Ovary (tissue), 10 donors: ENCODE measurements at places on chromosomes 11 and 22. TPM values are rescaled to one million over a fixed set of nuclear protein-coding genes. Genes with fewer than 3 reads are reported as not detected.
A peak's percentile ranks its signal among the peaks of the same experiment; 100 is the strongest.

- H3K36me3 ChIP-seq: no peaks in the 10 kb centered on the region
- H3K27ac ChIP-seq: no peak overlapping the region
- H3K27me3 ChIP-seq: no peaks in the 10 kb centered on the region
- DNase-seq: no peak
Measured at GRCh38 chr11:127074151-127074761, 73.7 kb upstream of the KIRREL3 start.

- H3K36me3 ChIP-seq: no peaks in the 10 kb centered on the region
- no peaks in the 10 kb centered on the region for H3K4me1 ChIP-seq
- no peaks in the 10 kb centered on the region for H3K27me3 ChIP-seq
- DNase-seq: no peak
Measured at GRCh38 chr11:82843057-82843795, 57.0 kb downstream of the PRCP start.

DNA sequence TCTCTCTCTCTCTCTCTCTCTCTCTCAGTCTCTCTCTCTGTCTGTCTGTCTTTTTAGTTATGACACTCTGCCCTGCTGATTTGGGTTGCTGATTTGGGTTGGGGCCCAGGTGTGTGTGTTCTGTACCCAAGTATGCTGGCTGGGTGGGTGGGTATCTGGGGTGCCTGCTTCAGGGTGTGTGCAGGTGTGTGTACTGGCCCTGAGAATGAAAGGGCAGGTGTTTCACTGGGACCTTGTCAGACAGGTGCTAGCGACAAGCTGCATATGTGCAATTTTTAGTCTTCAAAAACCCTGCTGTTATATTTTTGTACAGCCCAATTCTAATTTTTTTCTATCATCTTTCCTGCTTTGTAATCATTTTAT lies 943 bp downstream of the CSF2RB start:
- H3K27ac ChIP-seq: no peak overlapping the region
- H3K27me3 ChIP-seq: no peaks in the 10 kb centered on the region
- no peaks in the 10 kb centered on the region for H3K36me3 ChIP-seq
- H3K4me3 ChIP-seq: no peak overlapping the region
- H3K4me1 ChIP-seq: no peaks in the 10 kb centered on the region

DNA sequence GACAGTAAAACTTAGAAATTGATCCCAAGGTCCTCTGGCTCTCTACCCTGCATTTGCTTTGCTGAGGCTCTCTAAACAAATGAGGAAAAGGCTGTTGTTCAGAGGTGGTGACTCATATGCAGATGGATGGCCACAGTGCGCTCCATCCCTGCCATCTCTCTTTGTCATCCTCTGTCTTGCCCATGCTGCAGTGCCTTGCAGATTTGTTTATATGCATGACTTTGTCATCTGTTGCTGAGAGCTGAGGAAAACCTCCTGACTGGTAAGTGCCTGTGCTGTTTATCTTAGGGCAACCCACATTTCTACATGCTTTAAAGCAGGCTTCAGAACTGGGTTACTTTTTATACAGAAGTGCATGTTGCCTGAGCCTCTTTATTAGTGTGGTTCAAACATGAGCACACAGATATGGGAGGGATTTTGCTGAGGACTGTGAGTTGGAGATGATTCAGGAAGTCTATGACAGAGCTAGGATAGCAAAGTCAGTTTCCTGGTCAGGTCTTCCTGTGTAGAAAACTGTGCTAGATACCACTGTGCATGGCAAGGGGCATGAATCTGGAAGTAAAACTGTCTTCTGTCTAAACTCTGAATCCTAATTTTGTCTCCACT lies 57.4 kb downstream of the JAM3 start:
- no peak for DNase-seq
- no peak overlapping the region for H3K4me3 ChIP-seq

DNA sequence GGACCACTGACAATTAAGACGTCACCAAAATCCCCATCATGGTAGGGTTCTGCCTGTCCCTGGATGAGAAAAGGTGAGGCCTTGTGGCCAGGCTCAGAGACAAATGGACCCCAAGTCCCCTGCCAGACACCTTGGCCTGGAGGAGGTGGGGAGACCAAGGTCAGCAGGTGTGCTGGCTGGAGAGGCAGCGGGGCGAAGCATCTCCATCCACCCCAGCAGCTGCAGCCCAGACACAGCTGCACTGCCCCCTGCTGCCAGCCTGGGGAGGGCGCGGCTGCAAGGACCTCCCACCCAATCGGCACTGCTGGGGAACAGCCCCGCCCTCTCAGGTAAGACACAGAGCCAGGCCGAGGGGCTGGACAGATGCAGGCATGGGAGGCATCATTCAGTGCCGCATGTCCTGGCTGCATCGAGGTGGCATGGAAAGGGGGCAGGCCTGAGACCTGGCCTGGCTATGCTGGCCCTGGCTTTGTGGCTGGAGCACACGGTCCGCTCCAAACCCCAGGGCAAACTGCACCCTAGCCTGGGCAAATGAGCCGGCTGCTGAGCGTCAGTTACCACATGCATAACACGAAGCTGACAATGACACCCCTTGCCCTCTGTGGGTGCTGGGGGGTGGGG lies 12.2 kb upstream of the MFNG start:
- H3K27me3 ChIP-seq: no peaks in the 10 kb centered on the region
- DNase-seq: no peak
- no peak overlapping the region for H3K4me3 ChIP-seq
- H3K27ac ChIP-seq: no peak overlapping the region
- peaks cover 16% of the 10 kb centered on the region for H3K4me1 ChIP-seq

DNA sequence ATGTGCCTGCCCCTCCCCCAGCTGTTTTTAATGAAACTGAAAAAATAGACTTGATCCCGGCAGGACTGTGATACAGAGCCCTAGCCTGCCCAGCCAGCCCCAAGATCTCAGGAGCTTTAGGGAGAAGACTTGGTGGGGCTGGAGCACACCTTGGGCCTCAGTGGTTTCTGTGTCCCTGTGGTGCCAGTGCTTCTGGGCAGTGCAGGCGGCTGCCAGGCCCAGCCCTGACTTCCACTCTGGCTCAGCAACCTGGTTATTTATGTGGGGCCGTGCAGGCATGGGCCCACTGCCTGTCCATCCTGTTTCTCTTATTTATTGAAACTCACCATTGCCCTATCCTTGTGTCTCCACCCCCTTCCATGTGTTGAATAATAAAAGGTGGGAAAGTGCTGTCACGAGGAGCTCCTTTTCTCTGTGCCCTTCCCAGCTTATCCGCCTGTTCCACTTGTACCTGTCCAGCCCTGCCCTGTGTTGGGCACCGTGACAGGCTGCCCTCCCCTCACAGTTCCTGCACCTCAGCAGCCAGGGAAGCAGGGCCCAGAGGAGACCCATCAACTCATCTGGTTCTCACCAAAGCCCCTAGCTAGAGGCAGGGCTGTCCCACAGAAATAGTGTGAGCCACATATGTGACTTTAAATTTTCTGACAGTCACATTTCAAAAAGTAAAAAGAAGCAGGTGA lies 20.2 kb downstream of the RELT start:
- no peaks in the 10 kb centered on the region for H3K27me3 ChIP-seq
- no peak overlapping the region for H3K4me3 ChIP-seq
- DNase-seq: no peak
- H3K27ac ChIP-seq: no peak overlapping the region

- peak overlapping the region; percentile 74 for H3K4me3 ChIP-seq
- no peaks in the 10 kb centered on the region for H3K27me3 ChIP-seq
- H3K4me1 ChIP-seq: peaks cover 3% of the 10 kb centered on the region
- H3K36me3 ChIP-seq: no peaks in the 10 kb centered on the region
- no peak for DNase-seq
- H3K27ac ChIP-seq: peak overlapping the region; percentile 76
Measured at GRCh38 chr11:18394928-18395734, 768 bp downstream of the LDHA start.

GRCh38 chr11:85123752-85124231 lies 503.4 kb downstream of the DLG2 start:
- H3K27me3 ChIP-seq: no peaks in the 10 kb centered on the region
- DNase-seq: no peak
- no peaks in the 10 kb centered on the region for H3K4me1 ChIP-seq
- no peak overlapping the region for H3K27ac ChIP-seq
- no peaks in the 10 kb centered on the region for H3K36me3 ChIP-seq

Gene PLXNB2
- total RNA-seq: 176 TPM

DNA sequence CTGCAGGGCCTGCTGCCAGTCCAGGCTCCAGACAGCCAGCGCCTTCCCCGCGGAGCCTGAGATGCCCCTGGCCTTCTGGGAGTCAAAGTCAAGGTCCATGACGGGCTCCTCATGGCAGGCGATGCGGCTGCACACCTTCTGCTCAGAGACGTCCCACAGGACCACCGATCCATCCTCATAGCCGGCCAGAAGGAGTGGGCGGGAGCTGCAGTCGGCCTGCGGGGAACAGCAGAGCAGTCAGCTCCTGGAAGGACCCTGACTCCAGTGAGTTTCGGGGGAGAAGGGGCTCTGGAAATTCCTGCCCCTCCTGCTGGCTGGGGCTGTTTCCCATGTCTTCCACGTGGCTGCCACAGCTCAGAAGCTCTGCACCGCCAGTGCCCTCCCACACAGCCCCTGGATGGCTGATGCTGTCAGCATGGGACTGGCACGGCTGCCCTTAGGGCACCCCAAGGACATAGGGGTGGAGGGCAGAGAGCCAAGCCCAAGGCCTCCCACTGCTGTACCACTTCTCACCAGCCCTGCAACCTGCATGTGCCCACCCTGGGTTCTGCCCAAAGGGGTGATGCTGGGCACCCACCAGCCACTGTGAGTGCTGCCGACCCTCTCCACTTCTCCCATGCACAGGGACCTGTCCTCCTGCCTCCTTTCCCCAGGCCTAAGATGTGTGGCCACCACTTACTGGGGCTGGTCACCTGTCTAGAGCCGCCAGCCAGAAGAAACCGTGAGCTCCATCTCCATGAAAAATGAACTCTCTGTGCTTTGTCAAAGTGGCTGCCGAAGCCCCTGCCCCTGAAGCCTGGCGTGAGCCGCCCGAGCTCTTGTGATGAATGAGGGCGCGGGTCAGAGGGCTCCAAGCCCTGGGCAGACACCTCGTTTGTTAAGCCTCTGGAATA lies 41.7 kb downstream of the TBX1 start:
- H3K27me3 ChIP-seq: no peaks in the 10 kb centered on the region
- no peak overlapping the region for H3K4me3 ChIP-seq
- H3K27ac ChIP-seq: no peak overlapping the region
- no peaks in the 10 kb centered on the region for H3K4me1 ChIP-seq
- DNase-seq: no peak
- H3K36me3 ChIP-seq: no peaks in the 10 kb centered on the region

GRCh38 chr11:130478204-130478701 lies 29.8 kb downstream of the ADAMTS15 start:
- no peaks in the 10 kb centered on the region for H3K36me3 ChIP-seq
- H3K4me1 ChIP-seq: peaks cover 31% of the 10 kb centered on the region
- H3K27ac ChIP-seq: peak overlapping the region; percentile 22
- H3K4me3 ChIP-seq: no peak overlapping the region
- H3K27me3 ChIP-seq: no peaks in the 10 kb centered on the region

Gene B3GAT1
- total RNA-seq: 0.18 TPM

DNA sequence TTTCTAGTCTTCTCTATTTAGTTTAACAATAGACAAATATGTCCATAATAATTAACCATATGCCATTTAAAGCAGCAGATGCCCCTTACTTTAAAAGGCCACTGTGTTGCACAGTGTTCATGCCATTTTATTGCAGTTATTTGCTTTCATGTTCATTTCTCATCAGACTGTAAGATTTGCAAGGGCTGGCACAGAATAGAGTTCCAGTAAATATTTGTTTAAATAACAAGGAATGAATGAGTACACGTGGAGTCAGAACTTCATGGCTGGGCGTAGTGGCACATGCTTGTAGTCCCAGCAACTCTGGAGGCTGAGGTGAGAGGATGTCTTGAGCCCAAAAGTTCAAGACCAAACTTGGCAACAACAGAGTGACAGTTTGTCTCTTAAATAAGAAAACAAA lies 1228.6 kb downstream of the LRRC4C start:
- H3K27ac ChIP-seq: no peak overlapping the region
- DNase-seq: no peak
- no peaks in the 10 kb centered on the region for H3K4me1 ChIP-seq

Gene PARVG
- total RNA-seq: 8.5 TPM

DNA sequence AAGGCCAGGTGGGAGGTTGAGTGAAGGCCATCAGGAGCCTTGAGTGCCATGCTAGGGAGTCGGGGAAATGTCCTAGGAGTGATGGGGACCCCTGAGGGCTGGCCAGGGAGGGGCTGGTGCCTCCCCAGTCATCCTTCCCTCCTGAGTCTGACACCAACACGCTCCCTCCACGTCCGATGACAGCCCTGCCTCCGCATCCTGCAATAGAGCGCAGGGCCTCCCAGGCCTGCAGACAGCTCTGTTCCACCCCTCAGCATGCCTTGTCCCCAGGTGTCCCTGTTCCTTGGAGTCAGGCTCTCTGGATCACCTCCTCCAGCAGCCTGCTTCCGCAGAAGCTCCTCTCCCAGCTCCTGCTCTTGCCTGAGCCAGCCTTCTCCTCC lies 3.1 kb downstream of the RAC2 start:
- H3K27me3 ChIP-seq: no peaks in the 10 kb centered on the region
- H3K27ac ChIP-seq: no peak overlapping the region
- no peak overlapping the region for H3K4me3 ChIP-seq
- no peaks in the 10 kb centered on the region for H3K36me3 ChIP-seq

GRCh38 chr11:92843455-92843854 lies 126.0 kb upstream of the MTNR1B start:
- no peaks in the 10 kb centered on the region for H3K36me3 ChIP-seq
- no peak overlapping the region for H3K4me3 ChIP-seq
- H3K27ac ChIP-seq: no peak overlapping the region
- DNase-seq: no peak

- no peak for DNase-seq
- H3K27me3 ChIP-seq: no peaks in the 10 kb centered on the region
- H3K36me3 ChIP-seq: no peaks in the 10 kb centered on the region
Measured at GRCh38 chr22:28051091-28051786, 132.2 kb upstream of the PITPNB start.

DNA sequence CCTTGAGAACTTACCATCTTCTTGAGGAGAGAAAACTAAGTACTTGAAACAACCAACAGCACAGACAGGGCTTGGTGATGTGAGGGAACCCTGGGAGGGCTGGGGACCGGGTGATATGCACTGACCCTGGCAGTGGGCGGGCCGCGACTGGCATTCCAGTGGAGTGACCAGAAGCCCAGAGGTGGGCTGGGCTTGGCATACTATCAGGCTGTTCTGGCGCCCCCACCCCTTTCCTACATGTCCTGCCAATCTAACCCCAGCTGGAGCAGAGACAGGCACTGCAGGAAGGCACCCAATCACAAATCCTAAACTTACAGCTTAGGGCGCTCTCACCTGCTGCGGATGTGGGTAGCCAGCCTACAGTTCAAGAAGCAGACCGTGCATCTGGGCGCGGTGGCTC lies 54.0 kb upstream of the GCAT start:
- no peak for DNase-seq
- no peak overlapping the region for H3K27ac ChIP-seq
- H3K36me3 ChIP-seq: no peaks in the 10 kb centered on the region
- no peaks in the 10 kb centered on the region for H3K27me3 ChIP-seq
- peaks cover 38% of the 10 kb centered on the region for H3K4me1 ChIP-seq
